ENCODE measurements at places on chromosomes 1 and 21. TPM values are rescaled to one million over a fixed set of nuclear protein-coding genes. Genes with fewer than 3 reads are reported as not detected.

RXFP4 gene
- not detected for total RNA-seq

LCE2C gene
- not detected for total RNA-seq

MPZ gene
- 11.4 TPM for total RNA-seq

GRCh38 chr1:34918977-34919561 lies 10.4 kb downstream of the DLGAP3 start:
- H3K27me3 ChIP-seq: peaks cover 2% of the 10 kb centered on the region
- H3K4me3 ChIP-seq: no peak overlapping the region
- H3K36me3 ChIP-seq: no peaks in the 10 kb centered on the region
- peak; percentile 33 for DNase-seq

OR2L5 gene
- total RNA-seq: not detected

TXNIP gene
- 263 TPM for total RNA-seq

SH3D21 gene
- 4.3 TPM for total RNA-seq

DNA sequence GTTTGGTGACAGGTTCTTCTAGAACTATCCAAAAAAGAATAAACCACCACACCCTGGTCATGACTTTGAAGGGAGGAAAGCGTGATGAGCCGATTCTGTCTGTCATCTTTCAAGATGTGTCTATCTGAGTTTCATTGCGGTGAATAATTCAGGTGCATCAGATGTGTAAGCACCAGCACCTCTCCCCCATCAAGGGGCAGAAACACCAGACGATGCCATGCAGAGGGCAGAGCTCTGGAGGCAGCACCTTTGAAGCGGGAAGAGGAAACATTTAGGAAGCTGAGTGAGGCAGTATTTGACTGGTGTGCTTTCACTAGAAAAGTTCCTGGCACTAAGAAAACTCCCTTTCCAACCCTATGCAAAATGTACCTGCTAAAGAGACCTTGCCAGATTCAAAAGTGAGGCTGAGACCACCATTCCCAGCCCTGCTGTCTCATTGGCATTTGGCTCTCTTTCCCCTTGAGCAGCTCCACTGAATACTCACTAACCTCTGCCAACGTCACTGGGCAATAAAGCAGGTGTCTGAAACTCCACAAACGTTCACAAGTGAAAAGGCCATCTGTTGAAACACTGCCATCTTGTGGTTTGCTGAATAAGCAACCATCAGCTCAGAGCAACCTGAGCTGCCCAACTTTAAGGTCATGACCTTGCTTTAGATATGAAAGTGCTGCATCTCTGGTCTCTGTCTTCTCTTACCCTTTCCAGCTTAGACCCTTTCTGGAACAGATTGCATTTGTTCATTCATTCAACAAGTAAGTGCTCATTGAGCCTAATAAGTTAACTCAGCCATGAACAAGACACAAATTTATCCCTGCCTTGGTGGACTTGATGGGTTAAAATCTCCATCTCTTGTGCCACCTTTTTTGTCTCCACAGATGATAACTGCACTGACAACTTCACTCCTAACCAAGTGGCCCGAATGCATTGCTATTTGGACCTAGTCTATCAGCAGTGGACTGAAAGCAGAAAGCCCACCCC lies 228.6 kb downstream of the PAPPA2 start:
- H3K4me1 ChIP-seq: no peaks in the 10 kb centered on the region
- H3K36me3 ChIP-seq: no peaks in the 10 kb centered on the region
- peak; percentile 76 for DNase-seq
- no peak overlapping the region for H3K4me3 ChIP-seq
- no peaks in the 10 kb centered on the region for H3K27me3 ChIP-seq
- no peak overlapping the region for H3K27ac ChIP-seq
